ENCODE measurements at places on chromosomes 12 and 14.

GRCh38 chr12:2732290-2732689 lies 62.5 kb upstream of the FKBP4 start:
- DNase-seq: no peak

DNA sequence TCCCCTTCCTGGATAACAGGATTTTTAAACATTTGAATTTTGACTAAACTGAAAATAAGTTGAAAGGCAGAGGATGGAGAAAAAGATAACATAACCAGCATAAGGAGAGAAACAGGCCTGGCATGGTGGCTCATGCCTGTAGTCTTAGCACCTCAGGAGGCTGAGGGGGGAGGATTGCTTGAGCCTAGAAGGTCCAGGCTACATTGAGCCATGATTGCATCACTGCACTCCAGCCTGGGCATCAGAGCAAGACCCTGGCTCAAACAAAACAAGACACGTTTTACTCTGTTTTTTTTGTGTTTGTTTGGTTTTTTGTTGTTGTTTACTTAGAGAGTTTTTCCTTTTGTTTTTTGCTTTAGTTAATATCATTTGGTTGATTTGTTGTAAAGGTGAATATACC lies 8.7 kb downstream of the AKAP6 start:
- no peak for DNase-seq

- no peak for DNase-seq
Observed at GRCh38 chr14:68741839-68742470, 50.9 kb downstream of the ZFP36L1 start.

DNA sequence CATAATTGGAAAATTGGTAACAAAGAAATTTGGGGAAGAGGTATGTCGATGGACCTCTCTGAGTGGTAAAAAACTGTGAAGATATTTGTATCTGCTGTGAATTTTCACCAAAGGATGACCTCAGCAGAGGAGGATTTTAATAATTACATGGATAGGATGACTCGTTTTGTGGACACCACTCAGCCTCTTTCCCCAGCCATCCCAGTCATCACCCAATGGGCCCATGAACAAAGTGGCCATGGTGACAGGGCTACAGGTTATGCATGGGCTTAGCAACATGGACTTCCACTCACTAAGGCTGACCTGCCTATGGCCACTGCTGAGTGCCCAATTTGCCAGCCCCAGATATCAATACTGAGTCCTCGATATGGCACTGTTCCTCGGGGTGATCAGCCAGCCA lies 577.5 kb upstream of the FBXO33 start:
- no peak for DNase-seq

DNA sequence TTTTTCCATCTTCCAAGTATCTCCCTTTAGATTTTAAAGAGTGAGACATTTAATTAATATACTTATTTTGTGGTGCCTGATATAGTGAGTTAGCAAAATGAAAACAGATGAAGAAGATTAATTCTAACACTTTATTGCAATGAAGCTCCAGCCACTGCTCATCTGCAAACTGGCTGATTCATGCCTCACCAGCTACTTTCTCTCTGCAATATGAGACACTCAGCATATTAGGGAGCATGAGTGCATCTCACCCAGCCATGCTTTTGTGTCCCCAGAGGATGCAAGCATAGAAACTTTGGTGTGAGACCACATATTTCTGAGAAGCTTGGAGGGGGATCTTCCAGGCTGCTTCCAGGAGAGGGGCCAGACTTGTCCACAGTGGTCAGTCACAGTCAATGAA lies 148.6 kb downstream of the BMP4 start:
- no peak for DNase-seq

All from stimulated activated CD8-positive, alpha-beta memory T cell treated with anti-CD3 and anti-CD28 coated beads, Interleukin-4, amount 100 ng/mL, for 1 hour (primary cell).